Activated CD4-positive, alpha-beta T cell treated with anti-CD3 and anti-CD28 coated beads, Interleukin-10, Interleukin-2, amounts not matched to agents 100 ng/mL and 50 ng/mL, durations not matched to agents 16 hours and 8 hours (primary cell): ENCODE measurements at places on chromosomes 13 and 19.

GRCh38 chr19:16303755-16304154, 20.9 kb upstream of the KLF2 start:
- no peak for DNase-seq

GRCh38 chr19:29876414-29876813, 64.6 kb downstream of the CCNE1 start:
- no peak for DNase-seq

DNA sequence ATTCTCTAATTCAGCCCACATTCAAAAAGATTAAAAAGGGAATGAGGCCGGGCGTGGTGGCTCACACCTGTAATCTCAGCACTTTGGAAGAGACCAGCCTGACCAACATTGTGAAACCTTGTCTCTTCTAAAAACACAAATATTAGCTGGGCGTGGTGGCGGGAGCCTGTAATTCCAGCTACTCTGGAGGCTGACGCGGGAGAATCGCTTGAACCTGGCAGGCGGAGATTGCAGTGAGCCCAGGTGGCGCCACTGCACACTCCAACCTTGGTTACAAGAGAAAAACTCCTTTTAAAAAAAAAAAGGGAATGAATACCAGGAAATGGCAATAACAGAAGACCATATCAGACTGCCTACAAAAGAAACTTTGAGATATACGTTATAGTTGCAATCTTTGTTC, 1244.5 kb downstream of the PCDH9 start:
- DNase-seq: no peak

- no peak for DNase-seq
Measured at GRCh38 chr19:45496349-45496953, 396 bp downstream of the RTN2 start.

GRCh38 chr13:113540523-113540922, 44.0 kb upstream of the TFDP1 start:
- DNase-seq: no peak

- no peak for DNase-seq
Measured at GRCh38 chr19:45901912-45902650, at the start of gene MYPOP. Gene MYPOP, minus strand, starts transcription at chr19:45902613. Its CDS starts 840 bp downstream, at chr19:45901773.

- no peak for DNase-seq
Measured at GRCh38 chr19:30276011-30276882, 95.9 kb upstream of the ZNF536 start.

DNA sequence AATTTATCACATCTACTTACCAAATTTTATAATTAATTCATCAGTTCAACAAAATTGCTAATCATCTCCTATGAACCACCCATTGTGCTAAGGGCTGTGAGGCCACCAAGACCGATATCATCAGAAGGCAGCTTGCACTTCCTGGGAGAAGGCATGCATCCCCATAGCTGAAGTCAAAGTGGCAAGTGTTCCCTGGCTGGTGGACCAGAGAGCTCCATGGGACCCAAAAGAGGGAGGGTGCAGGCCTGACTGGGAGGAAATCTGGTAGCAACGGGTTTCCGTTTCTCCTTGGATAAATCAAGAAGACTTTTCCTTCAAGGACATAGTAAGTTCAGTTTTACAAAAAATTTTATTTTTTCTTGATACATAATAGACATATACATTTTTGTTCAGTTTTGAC, 325.2 kb downstream of the FGF9 start:
- no peak for DNase-seq

GRCh38 chr13:101499406-101499805, 46.9 kb downstream of the ITGBL1 start:
- DNase-seq: no peak

DNA sequence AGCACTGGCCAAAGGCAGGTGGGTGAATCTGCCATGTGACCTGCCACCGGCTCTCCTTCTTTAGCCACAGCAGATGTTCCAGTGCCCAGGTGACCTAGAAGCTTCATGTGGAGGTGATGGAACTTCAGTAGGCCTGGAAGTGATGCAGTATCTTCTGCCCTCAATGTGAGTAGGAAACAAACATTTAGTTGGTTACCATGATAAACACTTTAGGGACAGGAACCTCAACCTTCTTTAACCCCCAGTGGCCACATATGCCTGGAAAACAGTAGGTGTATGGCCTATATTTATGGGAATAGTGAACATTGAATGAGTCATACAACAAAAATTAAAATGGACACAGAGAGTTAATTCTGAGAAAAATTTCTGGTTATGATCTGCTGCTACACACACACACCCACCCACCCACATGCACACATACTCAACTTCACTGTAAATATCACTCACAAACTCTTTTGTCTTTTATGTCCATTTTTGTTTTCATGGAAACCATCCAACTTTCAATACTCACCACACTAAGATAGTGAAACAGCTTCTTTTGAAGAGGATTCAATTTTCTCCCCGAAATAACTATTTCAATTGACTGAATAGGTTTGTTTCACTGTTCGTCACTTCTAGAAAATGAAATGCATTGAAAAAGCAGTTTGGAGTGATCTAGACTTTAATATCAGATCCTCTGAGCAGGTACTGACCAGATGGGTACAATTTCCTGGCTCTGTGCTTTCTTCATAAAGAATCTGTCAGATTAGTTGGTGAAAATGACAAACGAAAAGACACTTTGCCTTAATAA, 97.3 kb downstream of the STARD13 start:
- DNase-seq: peak; percentile 21

GRCh38 chr19:17322854-17323253, 11.8 kb downstream of the ANO8 start:
- DNase-seq: no peak

- DNase-seq: peak; percentile 54
Measured at GRCh38 chr13:39148513-39148961, 110.3 kb downstream of the NHLRC3 start.

GRCh38 chr13:33195693-33196464, 89.7 kb downstream of the STARD13 start:
- DNase-seq: no peak

GRCh38 chr13:95160112-95160906, 140.9 kb downstream of the ABCC4 start:
- DNase-seq: no peak

DNA sequence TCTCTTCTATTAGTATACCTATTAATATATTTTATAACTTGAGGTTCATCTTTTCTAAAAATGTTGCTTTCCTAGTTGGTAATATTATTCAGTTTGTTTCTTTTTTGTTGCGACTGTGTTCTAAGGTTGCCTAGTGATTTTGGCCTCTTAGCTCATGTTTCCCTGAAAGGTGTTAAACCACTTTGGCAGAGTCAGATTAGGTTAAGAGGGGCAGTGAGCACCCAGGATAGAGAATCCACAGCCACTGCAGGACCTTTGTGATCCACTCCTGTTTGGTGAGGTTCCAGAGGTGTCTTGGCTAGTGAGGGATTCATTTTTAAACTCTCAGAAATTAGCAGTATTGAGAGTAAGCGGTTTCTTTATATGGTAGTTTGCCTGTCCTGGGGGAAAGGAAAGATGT, 14.9 kb upstream of the GPR18 start:
- DNase-seq: no peak

DNA sequence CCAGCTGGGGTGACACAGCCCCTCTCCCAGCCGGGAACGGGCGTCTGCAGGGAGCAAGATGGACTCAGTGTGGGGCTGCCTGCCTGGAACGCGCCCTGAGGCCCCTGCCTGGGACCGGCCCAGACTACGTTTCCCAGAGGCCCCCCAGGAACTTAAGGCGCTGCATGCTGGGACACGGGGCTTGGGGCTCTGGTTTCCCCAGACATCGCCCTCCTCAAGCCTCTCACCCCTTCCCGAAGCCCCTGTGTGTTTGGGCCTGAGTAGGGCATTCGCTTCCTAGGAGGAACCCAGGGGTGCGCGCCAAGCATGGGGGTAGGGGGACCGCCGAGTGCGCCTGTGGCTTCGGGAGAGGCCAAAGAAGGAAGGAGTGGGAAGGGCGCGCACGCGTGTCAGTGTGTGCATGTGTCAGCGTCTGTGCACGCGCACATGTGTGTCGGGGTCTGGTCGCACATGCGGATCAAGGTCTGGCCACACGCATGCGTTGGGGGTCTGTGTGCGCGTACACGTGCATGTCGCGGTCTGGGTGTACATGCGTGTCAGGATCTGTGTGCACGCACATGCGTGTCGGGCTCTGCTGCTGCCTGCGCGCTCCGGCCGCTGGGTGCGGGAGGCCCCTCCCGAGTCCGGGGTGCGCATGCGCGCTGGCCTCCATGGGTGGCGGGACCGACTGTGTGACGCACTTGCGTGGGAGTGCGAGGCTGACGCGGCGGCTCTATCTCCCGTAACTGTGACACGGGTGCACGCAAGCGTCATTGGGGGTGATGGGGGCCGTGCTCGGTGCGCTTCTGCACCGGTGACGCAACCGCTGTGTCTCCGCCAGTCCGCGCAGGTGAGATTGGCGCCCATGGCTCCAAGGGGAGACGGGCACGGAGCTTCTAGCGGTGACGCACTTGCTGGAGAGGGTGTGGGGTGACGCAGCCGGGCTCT, 16.2 kb downstream of the ZNF331 start:
- DNase-seq: peak; percentile 91

DNA sequence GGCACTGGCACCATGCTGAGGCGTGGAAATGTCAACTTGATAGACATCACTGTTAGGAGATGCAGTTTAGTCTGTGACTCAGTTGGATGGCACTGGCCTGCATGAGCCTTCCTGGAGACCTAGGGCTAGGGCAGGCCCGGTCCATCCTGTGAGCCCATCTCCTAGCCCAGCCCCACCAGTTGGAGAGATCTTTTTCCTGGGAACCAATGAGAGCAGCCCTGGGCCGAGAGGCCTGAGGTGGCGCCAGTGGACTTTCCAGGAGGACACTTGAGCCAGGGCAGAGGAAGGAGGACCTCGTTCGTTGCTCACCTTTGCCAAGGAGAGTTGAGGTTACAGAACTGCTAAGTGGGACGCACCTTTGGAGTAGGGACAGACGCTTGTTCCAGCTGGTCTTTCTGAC, 100.5 kb upstream of the TEX29 start:
- no peak for DNase-seq

- peak; percentile 47 for DNase-seq
Measured at GRCh38 chr19:16185768-16186123, 536 bp downstream of the FAM32A start.

DNA sequence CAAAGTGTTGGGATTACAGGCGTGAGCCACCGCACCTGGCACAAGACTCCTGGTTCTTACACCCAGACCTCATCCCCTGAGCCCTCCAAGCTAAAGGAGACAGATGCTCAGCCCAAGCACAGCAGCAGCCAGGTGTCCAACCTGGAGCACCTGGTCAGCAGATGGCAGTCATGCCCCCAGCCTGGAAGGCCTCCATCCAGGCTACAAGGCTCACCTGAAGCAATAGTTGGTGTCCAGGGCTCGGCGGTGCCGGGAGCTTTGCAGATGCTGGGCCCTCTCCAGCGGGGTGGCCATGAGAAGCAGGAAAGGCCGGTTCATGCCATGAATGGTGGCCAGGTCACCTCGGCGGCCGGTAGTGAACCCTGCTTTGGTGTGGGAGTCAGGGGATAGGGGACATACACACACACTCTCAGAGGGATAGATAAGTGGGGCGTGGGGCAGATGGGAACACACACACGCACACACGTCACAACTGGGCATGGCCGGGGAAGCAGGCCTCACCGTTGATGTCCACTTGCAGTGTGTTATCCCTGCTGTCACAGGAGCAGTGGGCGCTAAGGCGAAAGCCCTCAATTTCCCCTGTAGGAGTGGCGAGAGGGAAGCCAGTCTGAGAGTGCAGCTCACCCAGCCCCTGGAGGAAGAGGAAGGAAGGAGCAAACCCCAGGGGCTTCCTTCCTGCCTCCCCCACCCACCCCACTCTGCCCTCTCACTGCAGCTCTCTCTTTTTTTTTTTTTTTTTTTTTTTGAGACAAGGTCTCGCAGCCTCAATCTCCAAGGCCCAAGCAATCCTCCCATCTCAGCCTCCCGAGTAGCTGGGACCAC, 11.8 kb downstream of the TGFB1 start:
- no peak for DNase-seq

DNA sequence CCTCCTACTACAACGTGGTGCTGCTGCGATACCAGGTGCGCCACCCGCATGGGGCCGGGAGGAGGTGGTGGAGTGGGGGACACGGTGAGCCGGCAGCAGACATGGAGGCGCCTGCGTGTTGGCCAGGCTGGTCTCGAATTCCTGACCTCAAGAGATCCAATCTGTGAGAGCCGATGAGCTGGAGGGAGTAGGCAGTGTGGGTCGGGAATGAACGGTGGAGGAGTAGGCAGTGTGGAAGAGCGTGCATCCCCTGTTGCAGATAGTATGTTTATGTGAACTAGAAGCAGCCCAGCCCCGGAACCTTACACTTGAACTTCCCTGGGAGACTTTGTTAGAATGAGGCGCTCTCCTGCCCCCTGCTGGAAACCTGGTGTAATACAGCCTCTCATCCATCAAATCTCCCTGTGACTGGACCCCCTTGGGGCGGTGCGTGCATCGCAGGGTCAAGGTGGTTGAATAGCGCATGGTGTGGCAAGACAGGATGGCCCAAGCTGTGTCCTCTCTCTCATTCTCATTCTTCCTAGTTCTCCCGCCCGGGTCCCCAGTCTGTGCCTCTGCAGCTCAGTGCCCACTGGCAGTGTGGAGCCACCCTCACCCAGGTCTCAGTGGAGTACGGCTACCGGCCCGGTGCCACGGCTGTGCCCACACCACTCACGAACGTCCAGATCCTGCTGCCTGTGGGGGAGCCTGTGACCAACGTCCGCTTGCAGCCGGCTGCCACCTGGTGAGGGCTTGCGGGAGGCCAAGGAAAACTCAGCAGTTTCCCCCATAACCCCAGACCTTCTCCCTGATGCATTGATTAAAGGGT, 10.5 kb upstream of the B3GNT3 start:
- DNase-seq: peak; percentile 76

DNA sequence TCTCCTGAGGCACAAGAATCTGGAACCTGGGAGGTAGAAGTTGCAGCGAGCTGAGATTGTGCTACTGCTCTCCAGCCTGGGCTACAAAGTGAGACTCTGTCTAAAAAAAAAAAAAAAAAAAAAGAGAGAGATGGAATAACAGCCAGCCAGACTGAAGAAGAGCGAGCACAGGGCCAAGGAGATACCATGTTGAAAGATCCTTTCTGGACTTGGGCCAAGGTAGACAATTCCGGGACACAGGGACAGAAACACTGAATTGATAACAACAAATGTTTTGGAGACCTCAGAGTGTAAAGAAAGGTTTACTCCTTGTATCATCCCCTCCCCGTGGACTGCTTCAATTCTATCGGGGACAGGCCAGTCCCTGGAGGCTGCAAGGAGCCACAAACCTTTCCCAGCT, 4.6 kb downstream of the LPAR2 start:
- no peak for DNase-seq

DNA sequence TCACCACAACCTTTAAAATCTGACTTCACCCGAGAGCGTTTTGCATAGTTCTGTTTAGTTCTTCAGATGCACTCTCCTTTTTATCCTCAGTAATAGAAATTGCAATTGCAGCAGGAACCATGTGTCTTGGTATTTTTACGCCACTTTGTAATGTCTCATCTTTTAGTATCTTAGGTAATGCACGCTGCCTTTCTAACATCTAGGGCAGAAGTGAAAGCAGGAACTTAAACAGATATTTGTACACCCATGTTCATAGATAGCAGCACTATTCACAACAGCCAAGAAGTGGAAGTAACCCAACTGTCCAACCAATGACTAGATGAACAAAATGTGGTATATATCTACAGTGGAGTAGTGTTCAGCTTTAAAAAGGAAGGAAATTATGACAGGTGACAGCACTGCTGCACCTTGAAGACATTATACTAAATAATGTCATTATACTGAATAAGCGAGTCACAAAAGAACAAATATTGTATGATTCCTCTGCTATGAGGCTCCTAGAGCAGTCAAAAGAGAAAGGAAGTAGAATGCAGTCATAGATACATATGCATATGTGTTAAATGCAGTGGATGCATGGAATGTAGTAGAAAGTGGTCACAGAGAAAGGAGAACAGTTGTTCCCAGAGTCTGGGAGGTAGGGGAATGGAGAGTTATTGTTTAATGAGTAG, 105.9 kb upstream of the GJB6 start:
- DNase-seq: no peak
